ENCODE measurements at places on chromosomes 13 and 19.

GRCh38 chr13:20526664-20527063 lies 1.0 kb upstream of the CRYL1 start:
- DNase-seq, result no peak

GRCh38 chr19:799076-799881 lies 2.0 kb downstream of the PTBP1 start:
- no peak for DNase-seq

GRCh38 chr13:83298617-83299016 lies 583.7 kb downstream of the SLITRK1 start:
- no peak for DNase-seq

GRCh38 chr13:46953331-46953730 lies 56.5 kb upstream of the HTR2A start:
- DNase-seq, result no peak

DNA sequence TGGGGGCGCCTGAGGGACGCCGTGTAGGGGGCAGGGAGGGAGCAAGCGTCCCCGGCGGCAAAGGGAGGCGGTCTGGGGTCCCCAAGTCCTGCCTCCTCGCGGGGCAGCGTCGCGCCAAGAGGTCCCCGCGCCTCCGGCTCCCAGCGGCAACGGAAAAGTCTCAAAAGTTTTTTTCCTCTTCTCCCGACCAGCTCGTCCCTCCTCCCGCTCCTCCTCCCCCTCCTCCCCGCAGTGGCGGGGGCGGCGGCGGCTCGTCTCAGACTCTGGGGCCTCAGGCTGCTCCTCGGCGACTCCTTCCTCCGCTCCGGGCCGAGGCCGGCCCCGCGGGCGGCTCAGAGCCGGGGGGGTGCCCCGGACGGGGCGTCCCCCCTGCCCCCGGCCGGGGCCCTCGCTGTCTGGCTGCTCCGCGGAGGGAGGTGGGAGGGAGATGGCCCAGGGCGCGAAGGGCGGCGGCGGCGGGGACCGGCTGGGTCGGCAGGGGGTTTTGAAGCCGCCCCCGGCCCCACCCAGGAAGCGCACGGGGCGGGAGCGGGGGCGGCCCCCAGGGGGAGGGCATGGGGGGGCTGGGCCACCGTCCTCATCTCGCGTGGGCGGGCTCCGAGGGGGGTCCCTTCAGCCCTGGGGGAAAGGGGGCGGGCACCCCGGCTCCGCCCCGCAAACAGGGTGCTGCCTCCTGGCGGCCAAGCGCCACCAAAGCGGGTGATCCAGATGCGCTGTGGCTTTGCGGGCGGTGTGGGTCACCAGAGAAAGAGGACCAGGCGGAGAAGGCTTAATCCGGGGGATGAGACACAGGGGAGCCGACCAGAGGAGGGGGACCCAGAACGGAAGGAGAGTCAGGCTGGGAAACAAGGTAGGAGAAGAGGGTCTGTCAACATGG lies at the start of gene TGFB1:
Gene TGFB1, minus strand, starts transcription at position 457 of the 877 bp plus-strand sequence. CDS start 878 bp downstream, outside the sequence.
- peak; percentile 95 for DNase-seq

- DNase-seq, result no peak
These were observed 97.7 kb upstream of the IPO5 start for GRCh38 chr13:97855570-97856303.

GRCh38 chr19:1211494-1212234 lies 6.1 kb downstream of the STK11 start:
- DNase-seq, result peak; percentile 70

Data from coronary artery (tissue), 2 donors.